G401 (cell line): ENCODE measurements at places on chromosomes 1 and 21. TPM values are rescaled to one million over a fixed set of nuclear protein-coding genes. Genes with fewer than 3 reads are reported as not detected.

DNA sequence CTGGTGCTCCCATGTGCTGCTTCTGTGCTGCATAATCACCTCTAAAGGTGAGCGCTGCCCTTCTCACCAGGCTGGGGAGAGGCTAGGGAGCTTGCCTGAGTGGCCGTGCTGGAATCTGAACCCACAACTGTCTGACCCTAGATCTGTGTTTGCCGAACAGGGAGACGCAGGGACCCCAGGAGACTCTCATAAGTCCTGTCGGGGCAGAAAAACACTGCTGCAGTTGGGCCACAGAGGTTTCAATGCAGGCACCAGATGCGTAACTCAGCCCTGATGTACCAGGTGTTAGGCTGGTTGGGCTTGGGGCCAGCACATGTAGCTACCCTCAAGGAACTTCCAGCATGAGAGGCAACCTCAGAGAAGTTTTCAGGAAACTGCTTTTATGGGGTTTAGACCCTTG, 49.5 kb upstream of the DMRTB1 start:
- DNase-seq: no peak

DNA sequence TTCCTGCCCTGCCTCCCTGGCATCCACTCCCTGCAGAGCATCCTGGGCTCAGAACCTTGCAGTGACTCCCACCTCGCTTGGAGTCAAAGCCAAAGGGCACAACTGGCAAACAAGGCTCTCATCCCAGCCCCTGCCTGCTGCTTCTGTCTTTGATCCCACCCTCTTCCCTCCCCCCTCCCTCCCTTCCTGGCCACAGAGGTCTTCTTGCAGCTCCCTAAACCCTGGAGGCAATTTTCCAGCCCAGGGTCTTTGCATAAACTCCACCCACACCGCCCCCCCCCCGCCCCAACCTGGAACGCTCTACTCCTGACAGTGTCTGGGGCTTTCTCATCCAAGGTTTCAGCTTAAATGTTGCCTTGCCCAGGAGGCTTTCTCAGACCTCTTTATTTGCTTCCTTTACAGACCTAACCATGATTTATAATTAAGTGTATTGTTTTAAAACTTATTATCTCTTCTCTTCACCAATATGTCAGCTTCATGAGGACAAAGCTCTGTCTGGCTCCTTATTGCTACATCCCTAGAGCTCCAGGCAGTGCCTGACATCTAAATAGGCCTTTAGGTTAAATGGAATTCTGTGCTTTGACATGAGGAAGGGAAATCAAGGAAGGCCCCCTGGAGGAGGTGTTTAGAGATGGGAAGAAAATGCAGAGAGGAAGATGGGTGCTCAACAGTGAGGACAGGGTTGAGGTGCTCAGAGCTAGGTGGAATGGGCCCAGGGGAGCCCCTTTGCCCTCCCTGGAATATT, 37.7 kb upstream of the PADI1 start:
- no peak for DNase-seq

SEMA4A gene
- total RNA-seq: 1.8 and 2.0 TPM in 2 replicates

- DNase-seq: no peak
Measured at GRCh38 chr1:200206761-200207160, 179.3 kb downstream of the NR5A2 start.

DNA sequence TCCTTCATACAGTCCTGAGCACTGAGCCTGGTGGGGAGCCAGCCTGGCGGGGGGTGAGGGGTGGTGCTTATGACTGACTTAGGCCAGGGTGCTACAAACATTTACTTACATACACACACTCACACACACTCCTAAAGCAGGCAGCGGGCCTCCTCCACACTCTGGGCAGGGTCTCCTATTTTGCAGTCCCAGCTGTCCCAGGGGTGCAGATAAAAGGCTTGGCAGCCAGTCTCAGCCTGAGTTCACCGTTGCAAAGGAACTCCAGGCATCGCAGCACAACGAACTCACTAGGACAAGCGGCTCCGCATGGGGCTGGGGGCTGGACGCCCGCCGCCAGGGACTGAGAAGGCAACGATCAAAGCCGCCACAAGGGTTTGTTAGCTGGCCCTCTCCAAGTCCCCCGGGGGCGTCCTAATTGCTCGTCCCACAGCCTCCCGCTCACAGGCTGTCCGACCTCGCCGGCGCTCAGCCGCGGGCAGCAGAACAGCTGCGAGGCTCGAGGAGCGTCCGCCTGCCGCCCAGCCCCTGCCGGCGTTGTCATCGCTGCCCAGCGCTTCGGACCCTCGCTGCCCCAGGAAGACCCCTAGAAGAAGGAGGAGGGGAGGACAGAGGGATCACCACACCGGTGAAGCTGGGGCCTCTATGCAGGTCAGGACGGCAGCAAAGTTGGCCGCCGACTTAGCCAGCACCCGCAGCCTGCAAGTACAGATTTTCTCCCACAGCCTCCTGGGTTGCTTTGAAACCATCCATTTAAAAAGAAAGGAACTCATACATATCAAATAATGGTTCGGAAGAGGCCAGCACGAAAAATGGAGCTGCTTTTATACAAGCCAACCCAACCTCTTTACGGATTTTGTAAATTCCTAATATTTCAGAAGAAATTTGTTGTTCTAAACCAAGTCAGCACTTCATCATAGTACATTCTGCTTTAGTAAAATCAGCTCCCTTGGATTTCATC, 6.2 kb downstream of the BARHL2 start:
- DNase-seq: peak; percentile 58

GRCh38 chr1:113388017-113388620, 2.2 kb upstream of the MAGI3 start:
- DNase-seq: no peak

GRCh38 chr1:87760155-87760554, 431.5 kb downstream of the LMO4 start:
- no peak for DNase-seq

GRCh38 chr21:46500224-46500861, 41.7 kb downstream of the DIP2A start:
- no peak for DNase-seq
